ENCODE measurements at places on chromosomes 12 and 14.

- DNase-seq: peak; percentile 54
These were observed at the start of gene ANKLE2 for GRCh38 chr12:132761032-132761920. TSS of gene ANKLE2 (minus strand) at chr12:132761832. CDS start at chr12:132761798, 34 bp downstream.

DNA sequence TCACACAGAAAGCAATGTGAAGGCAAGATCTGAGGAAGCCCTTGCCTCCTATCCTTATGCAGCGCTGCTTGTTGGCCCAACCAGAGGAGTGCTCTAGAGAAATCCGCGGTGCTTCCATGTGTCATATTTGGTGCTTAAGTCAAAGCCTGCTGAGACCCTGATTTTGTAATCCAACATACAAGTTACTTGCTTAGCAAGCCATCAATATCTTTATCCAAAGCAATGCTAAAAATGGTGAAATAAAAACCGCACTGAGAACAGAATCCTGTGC, 250.0 kb downstream of the MED13L start:
- DNase-seq: no peak

GRCh38 chr12:125125271-125125670, 60.0 kb downstream of the AACS start:
- DNase-seq: no peak

GRCh38 chr12:52685406-52685890, 5.2 kb upstream of the KRT1 start:
- no peak for DNase-seq

- no peak for DNase-seq
These were observed 38.8 kb downstream of the SYNE3 start for GRCh38 chr14:95477411-95478269.

DNA sequence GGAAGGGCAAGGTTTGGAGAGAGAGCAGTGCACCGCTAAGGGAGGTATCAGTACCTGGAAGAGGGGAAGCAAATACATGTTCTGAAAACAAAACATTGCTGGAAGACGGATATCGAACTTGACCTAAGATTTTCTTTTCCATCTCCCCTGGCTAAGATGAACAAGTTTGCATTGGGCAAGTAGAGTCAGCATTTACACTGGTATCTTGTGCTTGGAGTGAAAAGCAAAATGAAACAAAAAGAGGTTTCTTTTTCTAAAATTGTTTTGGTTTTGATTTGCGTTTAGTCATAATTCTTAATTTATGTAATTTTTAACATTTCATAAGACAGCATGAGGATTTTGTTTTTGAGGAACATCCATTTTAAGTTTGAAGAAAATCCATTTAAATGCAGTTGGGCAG, 881.6 kb downstream of the NRXN3 start:
- DNase-seq: no peak

GRCh38 chr14:65019944-65020566, 33.4 kb downstream of the FNTB start:
- DNase-seq: no peak

- DNase-seq: no peak
These were observed 4.7 kb downstream of the CLEC2D start for GRCh38 chr12:9674226-9674590.

- no peak for DNase-seq
These were observed 827.7 kb downstream of the TMTC2 start for GRCh38 chr12:83514372-83514771.

- DNase-seq: no peak
These were observed 861.1 kb downstream of the GALC start for GRCh38 chr14:87131879-87132278.

DNA sequence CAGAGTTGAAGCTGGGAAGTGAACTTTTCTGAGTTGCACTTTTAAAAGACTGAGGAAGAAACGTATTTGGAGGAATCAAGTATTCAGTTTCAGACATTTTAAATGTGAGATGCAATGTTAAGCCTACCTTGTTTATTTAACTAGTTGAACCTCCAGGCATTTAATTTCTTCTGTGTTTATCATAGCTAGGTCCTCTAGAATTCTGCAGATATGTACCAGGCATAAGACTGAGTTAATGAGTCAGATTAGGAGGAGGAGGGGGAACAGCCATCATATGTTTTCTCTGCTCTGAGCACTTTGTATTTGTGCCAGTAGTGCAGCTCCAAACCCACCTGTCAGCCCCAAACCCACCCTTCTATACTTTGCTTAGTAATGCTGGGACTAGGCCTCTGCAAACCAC, 16.4 kb upstream of the SAMD4A start:
- DNase-seq: no peak

- DNase-seq: no peak
These were observed at the start of gene A2ML1 for GRCh38 chr12:8822298-8822697. TSS of gene A2ML1 (plus strand) at chr12:8822621. CDS start at chr12:8822652, 31 bp downstream.

- no peak for DNase-seq
These were observed 18.0 kb upstream of the DLK1 start for GRCh38 chr14:100708425-100709288.

DNA sequence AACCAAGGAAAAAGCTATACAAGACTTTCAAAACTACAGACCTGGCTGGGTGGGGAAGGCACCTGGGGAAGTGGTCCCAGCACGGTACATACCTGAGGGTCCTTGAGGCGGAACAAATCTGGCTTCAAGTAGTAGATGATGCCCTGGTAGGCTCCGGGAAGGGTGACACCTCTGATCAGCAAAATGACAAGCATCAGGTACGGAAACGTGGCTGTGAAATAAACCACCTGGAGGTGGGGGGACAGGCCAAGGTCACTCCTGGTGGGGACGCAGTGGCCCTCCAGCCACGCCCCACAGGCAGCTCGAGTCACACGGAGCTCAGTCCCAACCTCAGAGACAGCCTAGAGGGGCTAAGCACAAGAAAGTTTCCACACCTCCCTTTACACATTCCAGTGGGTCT, 15.3 kb downstream of the SLC6A12 start:
- DNase-seq: no peak

- DNase-seq: no peak
These were observed 221.3 kb downstream of the SLC6A15 start for GRCh38 chr12:84691266-84691665.

GRCh38 chr12:89092297-89092696, 260.0 kb downstream of the DUSP6 start:
- DNase-seq: no peak

- no peak for DNase-seq
These were observed 24.5 kb downstream of the JDP2 start for GRCh38 chr14:75452324-75452723.

- no peak for DNase-seq
These were observed 41.4 kb downstream of the MYO1H start for GRCh38 chr12:109389146-109389545.

DNA sequence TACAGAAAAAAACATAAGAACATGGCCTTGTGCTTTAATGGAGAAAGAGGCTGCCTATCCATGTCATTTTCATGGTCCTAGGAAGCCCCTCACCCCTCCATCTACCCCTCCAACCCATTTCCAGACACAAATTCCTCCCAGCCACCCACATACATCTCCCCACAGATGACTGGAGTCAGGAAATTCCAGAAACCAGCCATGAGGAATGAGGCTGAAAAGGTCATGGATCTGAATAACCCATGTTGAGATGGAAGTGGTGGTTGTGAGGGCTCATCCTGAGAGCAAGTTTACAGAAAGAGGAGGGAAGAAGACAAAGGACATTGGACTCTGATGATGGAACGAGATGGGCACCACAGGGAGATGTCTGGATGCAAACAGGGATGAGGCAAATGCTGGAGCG, 23.9 kb upstream of the C12orf42 start:
- DNase-seq: no peak

DNA sequence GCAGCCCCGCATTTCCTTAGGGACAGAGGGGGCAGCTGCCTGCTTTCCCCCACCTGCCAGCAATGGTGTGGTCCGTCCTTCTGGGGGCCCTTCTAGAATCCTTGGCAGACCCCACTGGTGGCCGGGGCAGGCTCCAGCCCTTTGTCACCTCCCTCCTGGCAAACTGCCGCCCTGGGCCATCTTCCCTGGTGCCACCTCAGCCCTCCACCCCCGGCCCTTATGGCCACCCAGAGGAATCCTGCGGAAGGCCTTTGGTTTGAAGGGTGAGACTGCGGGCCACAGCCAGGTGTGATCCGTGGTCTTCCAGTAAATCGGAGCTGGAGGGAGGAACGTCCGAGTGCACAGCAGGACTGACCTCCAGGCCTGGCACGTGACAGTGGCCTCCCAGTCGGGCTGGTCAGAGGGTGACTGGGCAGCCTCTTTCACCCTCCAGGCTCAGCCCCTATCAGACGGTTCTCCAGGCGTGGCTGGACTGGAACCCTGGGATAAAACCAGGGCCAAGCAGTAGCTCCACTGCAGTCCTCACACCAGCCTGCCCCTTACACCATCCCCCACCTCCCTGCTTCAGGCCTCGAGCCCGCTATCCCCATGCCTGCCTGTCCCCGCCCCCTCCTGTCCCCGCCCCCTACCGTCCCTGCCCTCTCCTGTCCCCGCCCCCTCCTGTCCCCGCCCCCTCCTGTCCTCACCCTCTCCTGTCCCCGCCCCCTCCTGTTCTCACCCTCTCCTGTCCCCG, 12.4 kb downstream of the FBRSL1 start:
- DNase-seq: no peak

GRCh38 chr12:14567351-14568162, at the start of gene PLBD1:
TSS of gene PLBD1 (minus strand) at chr12:14567883. CDS start at chr12:14567696, 187 bp downstream.
- DNase-seq: no peak

GRCh38 chr12:124910561-124911478, 3.6 kb downstream of the UBC start:
- no peak for DNase-seq

DNA sequence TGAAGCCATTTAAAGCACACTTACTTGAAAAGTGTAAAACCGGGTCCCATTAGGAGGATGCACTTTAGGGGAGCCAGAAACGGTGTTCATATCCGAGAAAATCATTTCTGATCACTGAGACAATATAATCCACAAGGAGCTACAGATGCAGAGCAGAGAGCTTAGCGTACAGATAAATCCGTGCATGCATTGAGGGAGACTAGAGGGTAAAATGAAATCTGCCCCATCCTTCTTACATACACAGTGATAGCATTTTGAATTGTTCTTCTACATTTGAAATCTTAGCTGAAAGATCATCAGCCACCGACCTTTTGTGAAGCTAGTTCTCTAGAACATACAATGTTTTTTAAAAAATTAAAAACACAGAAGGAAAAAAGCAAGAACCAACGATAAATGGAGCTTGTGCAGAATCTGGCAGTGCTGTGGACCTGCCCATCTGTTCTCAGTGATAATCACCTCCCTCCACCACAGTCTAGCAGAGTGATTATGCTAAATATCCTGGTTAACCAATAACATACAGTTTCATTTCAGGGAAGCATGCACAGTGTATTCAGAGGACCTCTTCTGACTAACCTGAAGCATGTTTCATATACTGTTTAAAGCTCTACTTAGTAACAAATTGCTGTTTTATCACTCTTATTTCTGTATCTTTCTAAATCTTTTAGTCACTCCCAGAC, 161.1 kb downstream of the PPFIA2 start:
- DNase-seq: no peak

DNA sequence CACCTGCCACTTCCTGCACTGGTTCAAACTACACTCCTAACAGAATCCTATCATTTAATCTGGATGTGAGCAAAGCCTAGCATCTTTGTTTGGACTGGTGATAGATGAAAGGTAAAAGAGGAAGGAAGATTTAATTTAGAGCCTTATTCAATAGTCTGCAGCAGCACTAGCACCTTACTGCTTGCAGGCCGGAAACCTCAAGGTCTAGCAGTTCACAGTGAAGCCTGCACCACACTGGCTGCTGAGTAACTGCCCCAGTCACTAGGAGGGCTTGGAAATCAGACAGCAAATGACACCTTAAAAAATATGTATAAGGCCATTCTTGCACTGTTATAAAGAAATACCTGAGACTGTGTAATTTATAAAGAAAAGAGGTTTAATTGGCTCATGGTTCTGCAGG, 358.0 kb downstream of the DAD1 start:
- no peak for DNase-seq

- no peak for DNase-seq
These were observed 466.9 kb downstream of the FUT8 start for GRCh38 chr14:65879248-65880009.

DNA sequence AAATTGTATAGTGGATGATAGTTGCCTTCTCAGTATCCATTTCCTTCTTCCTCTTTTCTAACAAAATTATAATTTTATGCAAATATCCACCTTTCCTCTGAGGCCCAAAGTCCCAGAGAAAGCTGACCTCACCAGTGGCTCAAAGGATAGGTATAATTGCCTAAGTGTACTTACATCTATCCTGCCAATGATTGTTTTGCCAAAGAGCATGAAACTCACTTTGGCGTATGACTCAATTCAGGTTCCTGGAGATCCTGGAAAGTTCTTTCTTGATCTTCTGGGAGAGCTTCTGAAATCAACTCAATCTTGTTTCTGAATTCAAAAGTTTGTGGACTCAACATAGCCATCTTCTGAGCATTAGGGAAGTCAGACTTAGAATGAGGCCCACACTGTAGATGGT, 10.5 kb upstream of the RBM25 start:
- no peak for DNase-seq

DNA sequence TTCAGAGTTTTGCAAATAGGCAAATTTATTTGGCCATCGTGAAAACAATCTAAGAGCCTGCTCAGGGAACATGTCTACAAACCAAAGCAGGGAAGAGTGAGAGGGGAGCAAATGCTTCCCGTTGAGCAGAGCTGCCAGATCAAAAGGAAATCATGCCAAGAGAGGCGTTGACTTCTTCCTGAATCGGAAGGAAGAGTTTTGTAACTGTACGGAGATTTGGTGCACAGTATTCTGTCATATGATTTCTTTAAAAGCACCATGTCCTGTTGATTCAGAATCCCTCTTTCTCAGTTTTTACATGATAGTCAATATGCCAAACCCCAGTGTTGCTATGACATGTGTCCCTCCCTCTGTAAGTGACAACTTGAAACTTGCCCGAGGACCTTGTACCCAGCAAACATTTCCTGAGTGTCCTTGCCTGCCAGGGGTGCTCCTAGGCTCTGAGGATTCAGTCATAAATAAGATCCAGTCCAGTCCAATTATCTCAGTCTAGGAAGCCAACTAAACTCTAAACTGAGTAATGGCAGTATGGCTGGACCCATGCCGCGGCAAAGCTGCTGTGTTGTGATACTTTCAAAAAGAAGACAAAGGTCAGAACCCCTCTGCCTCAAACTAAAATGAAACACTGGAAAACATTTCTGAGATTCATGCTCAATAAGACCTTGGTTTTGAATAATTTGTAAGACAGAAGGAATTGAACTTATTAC, 300.1 kb upstream of the FKBP4 start:
- no peak for DNase-seq

- no peak for DNase-seq
These were observed 2.3 kb upstream of the CSRP2 start for GRCh38 chr12:76881142-76881541.

GRCh38 chr12:110100315-110100970, 23.7 kb upstream of the IFT81 start:
- no peak for DNase-seq

Data from activated CD8-positive, alpha-beta memory T cell treated with anti-CD3 and anti-CD28 coated beads for 48 hours (primary cell).